ENCODE measurements at places on chromosomes 7 and 10.

- no peak for DNase-seq
Observed at GRCh38 chr7:85773116-85773728, 586.4 kb upstream of the SEMA3D start.

GRCh38 chr10:95963991-95964389, 56.2 kb downstream of the CC2D2B start:
- no peak for DNase-seq

GRCh38 chr7:20858951-20859350, 72.3 kb upstream of the SP8 start:
- DNase-seq = no peak

DNA sequence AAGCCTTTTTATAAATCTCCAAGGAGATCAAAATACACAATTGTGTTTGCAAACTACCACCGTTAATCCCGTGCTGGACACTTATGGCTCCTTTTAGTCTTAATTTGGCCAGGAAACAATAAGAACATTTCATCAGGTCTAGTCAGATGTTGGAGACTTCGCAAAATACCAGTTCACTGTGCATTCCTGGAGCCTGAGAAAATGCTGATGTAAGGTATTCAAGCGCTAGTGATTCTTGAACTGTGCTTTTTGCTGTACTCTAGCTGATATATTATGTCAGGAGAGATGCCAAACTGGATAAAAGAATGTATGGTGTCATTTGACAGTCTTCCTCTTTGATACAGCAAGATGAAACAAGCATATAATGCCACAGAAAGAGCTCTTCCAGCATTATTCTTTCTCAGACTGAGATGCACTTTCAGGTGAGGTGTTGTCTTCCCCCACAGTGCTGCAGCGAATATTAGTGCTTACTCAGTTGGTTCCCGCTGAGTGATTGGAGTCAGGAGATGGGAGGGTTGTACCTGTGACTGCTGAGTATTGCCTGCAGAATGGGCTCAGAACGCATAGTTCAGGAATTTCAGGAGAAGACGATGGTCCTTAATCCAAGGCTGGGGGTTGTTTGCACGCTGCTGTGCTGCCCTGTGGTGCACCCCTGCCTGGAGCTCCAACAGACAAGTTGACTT, 59.2 kb downstream of the OGDH start:
- no peak for DNase-seq

DNA sequence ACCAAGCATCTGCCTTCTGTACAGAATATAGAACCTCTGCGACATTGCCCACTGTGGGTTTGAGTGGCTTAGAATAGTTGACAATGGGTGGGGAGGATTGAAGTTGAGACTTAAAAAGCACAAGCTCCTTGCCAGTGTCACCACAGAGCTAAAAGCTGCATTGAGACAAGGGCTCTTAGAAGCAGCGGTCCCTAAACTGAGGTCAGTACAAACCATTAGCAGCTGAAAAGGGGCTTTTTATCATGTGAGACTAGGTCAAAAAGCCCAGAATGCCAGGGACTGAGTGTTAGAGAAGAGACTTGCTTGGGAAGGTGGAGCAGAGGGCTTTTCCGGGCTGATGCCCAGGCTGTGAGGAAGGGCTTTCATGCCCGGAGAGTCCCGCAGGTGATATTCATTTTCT, 91.3 kb downstream of the POU6F2 start:
- DNase-seq = no peak

DNA sequence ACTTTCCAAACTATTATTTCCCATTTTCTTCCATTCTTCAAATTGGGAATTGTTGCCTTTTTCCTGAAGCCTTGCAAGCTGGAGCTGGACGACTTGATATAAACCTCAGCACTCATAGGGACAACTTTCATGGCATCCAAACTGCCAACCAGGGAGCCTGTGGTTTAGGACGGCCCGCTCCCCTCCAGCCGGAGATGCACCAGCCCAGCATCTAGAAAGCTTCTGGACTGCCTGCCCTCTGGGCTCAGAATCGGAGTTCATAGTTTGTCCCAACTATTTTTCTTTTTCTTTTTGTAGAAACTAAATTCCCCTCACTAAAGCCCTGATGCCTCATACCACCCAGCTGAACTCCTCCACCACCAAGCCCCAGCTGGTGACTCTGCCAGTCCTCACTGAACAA, 200.3 kb downstream of the DNAJB6 start:
- DNase-seq = no peak

- no peak for DNase-seq
Observed at GRCh38 chr10:30857803-30858202, 173.9 kb downstream of the ZNF438 start.

DNA sequence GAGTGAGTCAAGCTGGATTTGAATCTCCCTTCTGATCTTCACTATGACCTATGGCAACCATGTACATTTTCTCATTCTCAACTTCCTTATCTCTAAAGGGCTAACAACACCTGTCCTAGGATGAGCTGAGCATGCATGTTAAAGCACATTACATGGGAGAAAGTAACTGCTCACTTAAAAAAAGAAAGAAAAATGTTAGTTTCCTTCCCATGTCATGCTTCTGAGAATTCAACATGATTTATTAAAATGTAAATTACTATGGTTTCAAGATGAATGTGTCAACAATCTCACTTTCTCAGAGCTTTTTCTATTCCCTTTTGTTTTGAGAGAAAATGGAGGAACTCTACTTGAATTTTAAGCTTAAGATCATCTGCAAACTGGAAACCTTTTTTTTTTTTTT, 295.3 kb downstream of the SKIDA1 start:
- no peak for DNase-seq

DNA sequence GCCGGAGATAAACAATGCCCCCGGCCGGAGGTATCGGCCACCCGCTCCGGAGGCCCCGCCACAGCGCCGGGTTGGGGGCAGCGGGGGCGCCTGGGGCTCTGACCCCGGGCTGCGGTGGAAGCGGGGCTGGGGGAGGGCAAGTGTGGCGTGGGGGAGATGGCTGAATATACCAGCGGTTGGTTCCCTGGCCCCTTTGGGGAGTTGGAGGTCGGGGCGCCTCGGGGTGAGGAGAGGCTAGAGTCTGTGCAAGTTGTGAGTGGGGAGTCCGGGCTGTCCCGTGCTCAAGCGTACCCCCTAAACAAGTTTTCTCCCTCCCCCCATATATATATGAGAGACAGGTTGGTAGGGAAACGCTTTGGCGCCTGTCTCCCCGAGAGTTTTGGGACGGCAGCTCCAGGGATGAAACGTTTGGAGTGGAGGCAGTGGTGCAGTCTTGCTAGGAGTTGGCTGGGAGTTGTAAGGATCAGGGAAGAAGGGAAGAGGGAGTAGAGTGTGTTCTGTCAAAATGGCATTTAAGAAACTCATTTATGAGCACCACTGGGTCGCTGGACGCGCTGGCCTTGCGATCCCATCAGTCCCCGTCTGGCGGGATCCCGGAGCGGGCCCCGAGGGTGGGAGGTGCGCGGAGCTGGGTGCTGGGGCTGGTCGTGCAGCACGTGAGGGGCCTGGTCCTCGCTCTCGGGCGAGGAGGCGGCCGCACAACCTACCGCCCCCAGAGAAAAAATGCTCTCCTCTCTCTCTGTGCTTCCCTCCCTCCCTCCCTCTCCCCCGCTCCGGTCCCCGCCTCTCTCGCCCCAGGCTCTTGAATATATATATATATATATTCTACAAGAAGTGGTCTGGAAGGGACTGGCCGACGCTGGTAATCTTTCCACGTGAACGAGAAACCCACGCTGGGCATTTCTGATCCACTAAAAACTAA, 1.1 kb downstream of the TET1 start:
- peak; percentile 46 for DNase-seq

GRCh38 chr7:1081931-1082401, 5.9 kb upstream of the GPER1 start:
- no peak for DNase-seq

- no peak for DNase-seq
Observed at GRCh38 chr10:5314840-5315239, 49.9 kb upstream of the UCN3 start.

DNA sequence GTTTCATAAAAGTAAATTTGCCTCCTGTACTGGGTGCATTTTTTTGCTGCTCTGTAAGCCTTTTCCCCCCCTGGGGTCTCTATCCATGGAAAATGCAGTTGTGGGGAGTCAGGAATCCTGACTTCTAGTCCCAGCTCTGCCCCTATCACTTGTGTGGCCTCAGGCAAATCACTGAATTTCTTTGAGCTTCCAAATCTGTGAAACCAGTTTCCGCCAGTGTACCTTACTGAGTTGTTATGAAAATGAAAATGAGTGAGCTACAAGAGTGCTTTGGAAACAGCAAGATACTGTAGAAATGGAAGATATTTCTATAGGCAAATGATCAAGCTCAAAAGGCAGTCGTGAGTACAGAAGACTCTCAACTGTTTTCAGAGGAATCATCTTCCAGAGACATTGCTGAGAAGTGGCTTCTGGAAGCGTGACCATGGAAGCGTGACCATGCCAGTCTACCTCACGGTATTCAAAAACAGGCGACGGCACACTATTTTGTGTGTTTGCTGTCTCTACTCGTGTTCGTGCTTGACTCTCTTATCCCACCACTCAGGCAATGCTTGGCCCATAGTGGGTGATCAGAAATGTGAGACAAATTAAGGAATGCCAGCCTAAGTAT, 107.4 kb downstream of the ATXN7L1 start:
- no peak for DNase-seq

- DNase-seq = no peak
Observed at GRCh38 chr7:29486191-29486700, 77.4 kb upstream of the PRR15 start.

DNA sequence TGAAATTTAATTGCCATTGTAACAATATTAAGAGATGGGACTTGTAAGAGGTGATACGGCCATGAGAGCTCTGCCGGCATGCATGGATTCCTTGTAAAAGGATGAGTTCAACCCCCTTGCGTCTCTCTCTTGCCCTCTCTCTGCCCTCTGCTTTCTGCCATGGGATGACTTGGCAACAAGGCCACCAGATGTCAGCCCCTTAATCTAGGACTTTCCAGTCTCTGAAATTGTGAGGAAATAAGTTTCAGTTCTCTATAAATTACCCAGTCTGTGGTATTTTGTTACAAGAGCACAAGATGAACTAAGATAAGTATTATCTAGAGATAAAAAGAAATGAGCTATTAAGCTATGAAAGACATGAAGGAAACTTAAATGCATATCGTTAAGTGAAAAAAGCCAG, 145.7 kb upstream of the AHR start:
- DNase-seq = no peak

DNA sequence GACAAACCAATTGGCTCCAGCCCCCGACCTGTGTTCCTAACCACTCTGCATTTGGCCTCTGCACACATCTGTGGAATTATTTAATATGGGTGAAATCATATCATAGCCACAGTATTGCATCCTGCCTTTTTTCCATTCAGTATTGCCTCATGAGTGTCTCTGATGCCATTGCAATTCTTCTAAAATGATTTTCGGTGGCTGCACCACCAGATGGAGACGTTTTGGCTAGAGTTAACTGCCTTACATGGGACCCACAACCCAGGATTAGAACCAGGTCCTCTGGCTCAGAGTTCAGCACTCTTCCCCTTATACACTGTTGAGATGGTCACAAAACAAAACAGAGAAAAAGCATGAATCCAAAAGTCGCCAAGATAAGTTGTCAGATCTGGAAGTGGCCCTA, 180.8 kb downstream of the EMX2 start:
- no peak for DNase-seq

DNA sequence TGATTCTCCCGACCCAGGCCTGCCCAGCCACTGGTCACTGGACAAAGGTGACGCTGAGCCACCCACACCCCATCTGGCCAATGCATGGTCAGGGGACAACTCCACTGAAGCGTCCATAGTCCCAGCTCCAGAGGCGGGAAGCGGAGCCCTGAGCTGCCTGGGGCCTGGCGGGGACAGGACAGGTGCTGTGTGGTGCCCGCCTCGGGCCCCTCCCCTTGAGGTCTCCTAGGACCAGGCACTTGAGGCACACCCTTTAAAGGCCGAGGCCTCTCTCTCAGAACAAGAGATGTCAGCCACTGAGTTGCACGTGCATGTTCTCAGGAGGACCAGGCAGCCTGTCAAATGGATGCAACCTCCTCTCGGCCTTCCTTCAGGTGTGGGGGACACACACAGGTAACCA, 52.5 kb upstream of the PPP2R2D start:
- no peak for DNase-seq

- DNase-seq = no peak
Observed at GRCh38 chr7:131057015-131057793, 270.5 kb upstream of the MKLN1 start.

- no peak for DNase-seq
Observed at GRCh38 chr7:115475206-115475605, 553.3 kb downstream of the MDFIC start.

DNA sequence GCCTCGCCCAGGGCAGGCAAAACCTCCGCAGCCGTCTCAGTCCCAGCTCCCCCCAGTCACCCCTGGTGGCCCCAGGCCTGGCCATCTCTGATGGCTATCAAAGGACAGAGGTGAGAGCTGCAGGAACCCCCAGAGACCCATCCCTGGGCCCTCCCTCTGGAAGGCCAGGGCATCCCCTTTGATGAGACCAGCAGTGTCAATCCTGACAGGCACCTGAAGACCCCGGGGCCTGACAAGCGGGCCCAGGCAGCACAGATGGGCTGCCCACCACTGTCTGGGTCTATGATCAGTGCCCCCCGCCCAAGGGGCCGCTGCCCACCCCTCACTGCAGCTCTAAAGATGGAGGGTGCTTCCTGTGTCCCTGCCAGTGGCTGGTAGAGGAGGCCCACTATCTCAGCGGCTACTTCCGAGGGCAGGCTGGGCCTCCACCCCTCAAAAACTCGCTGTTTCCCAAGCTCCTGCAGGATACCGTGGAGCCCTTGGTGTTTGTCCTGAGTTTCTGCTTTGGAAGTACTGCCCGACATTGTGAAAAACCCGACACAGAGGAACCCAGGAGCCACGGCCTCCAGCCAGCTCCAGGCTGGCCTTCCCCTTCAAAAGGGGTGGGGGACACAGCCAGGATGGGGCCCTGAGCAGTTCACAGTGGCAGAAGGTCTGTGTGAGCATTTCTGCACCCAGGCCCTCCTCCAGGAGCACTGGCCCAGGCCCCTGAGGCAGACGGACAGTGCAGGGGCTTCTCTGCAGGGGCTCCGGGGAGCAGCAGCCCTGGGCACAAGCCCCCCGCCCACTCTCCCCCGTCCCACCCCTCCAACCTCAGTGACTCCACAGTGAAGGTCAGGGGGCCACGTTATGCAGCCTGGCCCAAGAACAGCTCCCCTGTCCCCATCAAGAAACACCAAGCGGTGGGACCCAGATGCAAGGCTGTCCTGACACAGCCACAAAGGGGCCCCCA, 99.2 kb downstream of the PDGFA start:
- DNase-seq = no peak

- DNase-seq = no peak
Observed at GRCh38 chr7:29881724-29882123, 75.4 kb downstream of the WIPF3 start.

DNA sequence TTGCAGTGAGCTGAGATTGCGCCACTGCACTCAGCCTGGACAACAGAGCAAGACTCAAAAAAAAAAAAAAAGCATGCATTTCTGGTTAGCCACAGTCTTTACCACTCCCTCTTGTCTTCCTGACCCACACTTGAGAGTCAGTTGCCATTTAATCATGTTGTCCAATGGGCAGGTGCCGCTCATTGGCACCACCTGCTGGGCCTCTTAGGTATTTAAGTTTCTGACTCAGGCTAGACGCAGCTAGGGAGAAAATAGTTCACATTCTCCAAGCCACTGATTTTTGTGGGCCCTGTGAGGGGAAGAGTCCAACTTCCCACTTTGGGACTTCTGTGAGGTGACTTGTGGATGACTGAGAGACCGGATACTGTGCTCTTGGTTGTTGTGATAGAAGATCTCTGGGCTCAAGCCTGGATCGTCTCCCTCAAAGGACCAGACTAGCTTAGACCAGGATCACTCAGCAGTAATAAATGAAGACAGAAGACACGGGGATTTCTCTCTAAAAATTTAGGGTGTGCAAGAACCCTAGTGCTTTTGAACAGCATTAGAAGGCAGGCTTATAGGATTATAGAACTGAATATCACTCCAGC, 26.8 kb upstream of the SORCS3 start:
- no peak for DNase-seq

All from frontal cortex (tissue), 4 donors.